ENCODE measurements at places on chromosomes 6 and 20. TPM values are rescaled to one million over a fixed set of nuclear protein-coding genes. Genes with fewer than 3 reads are reported as not detected.

FAM209B gene
- total RNA-seq: not detected

CST4 gene
- total RNA-seq: not detected

C20orf144 gene
- total RNA-seq: not detected

CCDC170 gene
- 4.1 TPM for total RNA-seq

MYBL2 gene
- total RNA-seq: 7.7 TPM

PTCRA gene
- 1.8 TPM for total RNA-seq

PRKN gene
- total RNA-seq: 7.0 TPM

ABHD16B gene
- not detected for total RNA-seq

AVP gene
- total RNA-seq: not detected

PTGIS gene
- 27.7 TPM for total RNA-seq

TBXT gene
- not detected for total RNA-seq

HDAC2 gene
- 109 TPM for total RNA-seq

GRCh38 chr6:73497915-73498314, 22.9 kb downstream of the EEF1A1 start:
- DNase-seq: no peak

DNA sequence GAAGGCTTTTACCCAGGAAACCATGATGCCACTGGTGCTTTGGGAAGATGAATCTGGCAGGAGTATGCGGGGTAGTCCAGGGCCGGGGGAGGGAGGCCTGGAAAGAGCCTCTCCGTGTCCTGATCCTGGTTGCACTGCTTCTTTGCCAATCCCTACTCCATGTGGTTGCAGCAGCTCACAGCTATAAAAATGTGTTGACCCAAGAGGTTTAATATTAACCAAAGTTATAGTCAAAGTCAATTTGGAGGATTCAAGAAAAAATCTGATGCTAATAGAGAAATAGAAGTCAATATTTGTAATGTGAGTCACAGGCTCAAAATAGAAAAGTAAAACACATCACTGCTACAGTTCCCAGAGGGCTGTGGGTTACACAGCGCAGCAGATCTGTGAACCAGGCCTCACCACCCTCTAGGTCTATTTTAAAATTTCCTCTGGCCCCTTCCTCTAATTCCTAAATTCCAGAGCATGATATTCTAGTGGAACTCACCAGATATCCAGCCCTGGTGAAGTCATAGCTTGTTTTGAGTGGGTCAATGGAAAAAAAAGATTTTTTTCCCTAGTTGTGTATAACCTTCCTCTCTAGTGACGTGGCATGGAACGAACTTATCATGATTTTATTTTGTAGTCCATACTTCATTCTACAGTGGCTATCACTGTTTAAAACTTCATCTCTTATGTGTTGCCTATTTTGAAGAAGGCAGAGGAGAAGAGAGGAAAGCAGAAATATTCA, 63.2 kb upstream of the BMP2 start:
- no peak for DNase-seq

DNA sequence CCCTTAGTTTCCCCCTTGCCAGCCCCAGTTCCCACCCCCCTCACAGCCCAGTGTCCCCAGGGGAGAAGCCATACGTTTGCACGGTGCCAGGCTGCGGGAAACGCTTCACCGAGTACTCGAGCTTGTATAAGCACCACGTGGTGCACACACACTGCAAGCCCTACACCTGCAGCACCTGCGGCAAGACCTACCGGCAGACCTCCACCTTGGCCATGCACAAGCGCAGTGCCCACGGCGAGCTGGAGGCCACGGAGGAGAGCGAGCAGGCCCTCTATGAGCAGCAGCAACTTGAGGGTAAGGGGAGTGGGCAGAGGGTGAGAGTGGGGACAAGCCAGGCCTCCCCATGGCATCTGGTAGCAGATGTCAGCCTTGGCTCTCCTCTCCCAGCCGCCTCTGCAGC, 5.1 kb upstream of the DEF6 start:
- DNase-seq: no peak

GRCh38 chr20:16027686-16028085, 545.6 kb downstream of the KIF16B start:
- no peak for DNase-seq

GRCh38 chr20:22795871-22796270, 211.5 kb upstream of the FOXA2 start:
- peak; percentile 80 for DNase-seq

DNA sequence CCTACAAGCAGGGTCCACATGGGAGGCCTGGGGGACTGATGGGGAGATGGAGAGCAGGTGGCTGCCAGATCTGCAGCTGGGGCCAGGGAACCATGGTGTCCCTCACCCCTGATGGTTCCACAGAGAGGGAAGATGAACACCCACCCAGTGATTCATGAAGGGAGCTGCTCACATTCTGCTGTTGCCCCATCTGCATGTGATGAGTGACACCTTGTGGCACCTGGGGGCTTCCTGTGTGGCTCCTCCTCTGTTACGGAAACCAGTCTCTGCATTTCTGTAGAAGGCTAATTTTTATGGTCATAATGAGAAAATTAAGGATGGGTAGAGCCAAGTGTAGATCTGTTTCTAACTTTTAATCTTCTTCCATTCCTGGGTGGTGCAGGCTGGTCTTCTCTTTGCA, 217.1 kb downstream of the SMOC2 start:
- no peak for DNase-seq

DNA sequence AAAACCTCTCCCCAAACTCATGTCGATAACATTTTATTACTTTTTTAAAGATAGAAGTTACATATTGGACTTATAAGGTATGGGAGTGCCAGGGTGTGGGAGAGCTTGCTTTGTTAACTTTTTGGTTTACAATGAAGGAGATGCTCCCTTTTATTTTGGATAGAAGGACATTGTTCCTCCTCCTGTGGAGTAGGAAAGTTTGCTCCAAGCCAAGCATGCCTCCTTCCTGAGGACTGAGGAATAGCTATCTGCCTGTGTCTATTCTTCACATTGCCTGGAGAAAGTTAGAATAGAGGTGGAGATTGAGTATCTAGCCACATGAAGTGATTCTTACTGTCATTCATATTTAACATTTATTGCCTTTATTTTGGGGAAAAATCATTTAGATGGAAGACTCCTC, 71.9 kb downstream of the EYA4 start:
- DNase-seq: no peak

GRCh38 chr20:32126919-32127318, 17.4 kb downstream of the TM9SF4 start:
- DNase-seq: no peak

- DNase-seq: no peak
Measured at GRCh38 chr6:162999575-163000285, 272.0 kb downstream of the PACRG start.

GRCh38 chr6:143233554-143234285, 173.0 kb downstream of the AIG1 start:
- peak; percentile 32 for DNase-seq

DNA sequence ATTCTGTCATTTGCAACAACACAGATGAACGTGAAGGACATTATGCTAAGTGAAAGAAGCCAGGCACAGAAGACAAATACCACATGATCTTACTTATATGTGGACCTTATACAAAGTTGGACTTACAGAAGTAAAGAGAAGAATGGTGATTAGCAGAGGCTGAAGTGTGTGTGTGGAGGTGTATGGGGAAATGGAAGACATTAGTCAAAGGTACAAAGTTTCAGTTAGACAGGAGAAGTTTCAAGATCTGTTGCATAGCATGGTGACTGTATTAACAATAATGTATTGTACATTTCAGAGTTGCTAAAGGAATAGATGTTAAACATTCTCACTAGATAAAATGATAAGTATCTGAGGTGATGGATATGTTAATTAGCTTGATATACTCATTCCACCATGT, 348.3 kb upstream of the PRND start:
- no peak for DNase-seq

DNA sequence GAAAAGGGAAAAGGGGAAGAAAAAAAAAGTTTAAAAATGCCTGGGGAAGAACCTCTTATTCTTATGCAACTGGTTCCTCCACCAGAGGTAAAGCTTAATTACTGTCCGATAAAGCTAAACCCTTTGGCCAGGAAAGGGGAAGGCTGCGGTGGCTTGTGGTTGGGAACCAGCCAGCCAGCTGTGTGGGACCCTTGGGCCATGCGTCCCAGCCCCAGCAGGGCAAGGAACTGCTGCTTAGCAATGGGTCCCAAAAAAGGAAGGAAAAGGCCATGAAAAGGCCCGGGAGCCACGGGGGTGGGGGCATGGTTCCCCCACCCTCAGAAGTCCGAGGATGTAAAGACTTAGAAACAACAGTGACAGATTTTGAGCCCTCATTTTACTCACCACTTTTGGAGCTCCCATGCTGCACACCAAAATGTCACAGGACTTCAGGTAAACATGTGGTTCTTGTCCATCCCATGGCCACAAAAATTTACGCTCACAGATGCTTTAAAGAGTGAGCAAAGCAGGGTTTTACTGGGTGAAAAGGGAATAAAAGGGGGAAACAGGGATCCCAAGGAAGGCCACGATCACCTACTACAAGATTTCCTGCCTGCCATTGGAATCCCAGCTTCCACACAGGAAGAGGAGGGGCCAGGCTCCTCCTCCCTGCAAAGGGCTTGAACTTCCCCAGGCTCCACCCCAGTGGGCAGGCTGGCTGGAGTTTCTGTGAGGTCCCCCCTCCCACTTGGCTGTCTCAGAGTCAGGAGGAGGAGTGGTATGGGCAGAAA, 1234.7 kb upstream of the GJE1 start:
- DNase-seq: no peak

GRCh38 chr6:13494137-13494536, 6.7 kb upstream of the GFOD1 start:
- DNase-seq: no peak

GRCh38 chr6:96014846-96015517, 792 bp upstream of the FUT9 start:
- DNase-seq: no peak

GRCh38 chr6:106692112-106692818, 62.9 kb downstream of the QRSL1 start:
- peak; percentile 64 for DNase-seq

GRCh38 chr20:9392892-9393857, 121.2 kb upstream of the LAMP5 start:
- DNase-seq: peak; percentile 85

DNA sequence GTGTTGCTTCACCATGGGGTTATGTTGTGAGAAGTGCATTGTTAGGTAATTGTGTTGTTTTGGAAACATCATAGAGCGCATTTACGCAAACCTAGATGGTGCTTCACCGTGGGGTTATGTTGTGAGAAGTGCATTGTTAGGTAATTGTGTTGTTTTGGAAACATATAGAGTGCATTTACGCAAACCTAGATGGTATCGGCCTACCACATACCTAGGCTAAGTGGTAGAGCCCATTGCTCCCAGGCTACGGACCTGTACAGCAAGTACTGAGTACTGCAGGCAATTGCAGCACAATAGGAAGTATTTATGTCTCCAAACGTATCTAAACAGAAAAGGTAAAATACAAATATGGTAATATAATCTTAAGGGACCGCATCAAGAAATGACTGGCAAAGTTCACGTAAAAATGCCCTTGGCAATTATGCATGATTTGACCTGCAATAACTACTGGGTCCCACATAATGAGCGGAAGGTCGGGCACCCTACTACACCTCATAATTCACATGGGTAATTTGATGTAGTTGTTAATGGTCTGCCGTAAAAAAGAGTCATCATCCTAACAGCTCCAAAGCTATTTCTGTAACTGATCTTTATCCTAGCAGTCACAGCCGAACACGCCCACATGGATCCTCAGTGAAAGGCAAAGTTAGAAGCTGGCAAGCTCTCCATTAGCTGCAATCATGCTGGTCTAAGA, 76.0 kb downstream of the RSPH3 start:
- no peak for DNase-seq

GRCh38 chr20:57660922-57661745, 40.9 kb upstream of the ZBP1 start:
- DNase-seq: peak; percentile 69

DNA sequence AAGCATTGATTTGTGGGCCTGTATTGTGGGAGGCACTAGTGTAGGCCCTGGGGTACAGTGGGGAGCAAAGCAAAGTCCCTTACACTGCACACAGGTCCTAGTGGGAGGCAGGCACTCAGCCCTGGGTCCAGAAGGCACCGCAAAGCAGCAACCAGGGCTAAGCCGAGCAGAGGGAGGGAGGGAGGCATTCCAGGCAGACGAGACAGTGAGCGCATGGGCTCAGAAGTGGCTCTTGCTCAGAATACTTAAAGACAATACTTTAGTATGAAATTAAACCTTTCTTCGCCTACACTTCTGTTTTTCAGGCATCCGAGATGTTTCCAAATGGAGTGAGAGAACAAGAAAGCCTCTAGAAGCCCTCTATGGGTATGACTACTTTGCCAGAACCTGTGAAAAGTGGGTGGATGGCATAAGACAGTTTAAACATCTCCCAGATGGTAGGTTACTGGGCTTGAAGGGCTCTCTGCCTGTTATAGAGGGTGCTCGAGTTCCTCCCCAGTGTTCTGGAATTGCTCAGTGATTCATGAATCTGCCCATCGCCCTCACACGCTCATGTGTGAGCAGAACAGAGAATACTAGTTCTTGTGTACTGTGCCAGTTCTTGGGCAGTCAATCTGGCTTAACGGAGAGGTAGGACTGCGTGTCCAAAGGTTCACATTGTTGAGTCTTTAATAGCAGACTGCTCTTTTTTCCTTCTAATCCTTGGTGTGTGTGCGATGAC, 18.7 kb downstream of the BPHL start:
- no peak for DNase-seq

GRCh38 chr6:14873781-14874441, 372.0 kb upstream of the JARID2 start:
- DNase-seq: no peak

- DNase-seq: no peak
Measured at GRCh38 chr6:86782328-86782727, 155.0 kb upstream of the HTR1E start.

GRCh38 chr20:58921564-58921963, 59.5 kb upstream of the NELFCD start:
- no peak for DNase-seq

- DNase-seq: no peak
Measured at GRCh38 chr6:131080084-131080483, 17.0 kb upstream of the EPB41L2 start.

GRCh38 chr6:89842228-89842627, 12.5 kb downstream of the CASP8AP2 start:
- no peak for DNase-seq

- no peak for DNase-seq
Measured at GRCh38 chr20:62688855-62689460, 19.7 kb upstream of the NTSR1 start.

- no peak for DNase-seq
Measured at GRCh38 chr6:132907231-132907630, 92.9 kb downstream of the RPS12 start.

DNA sequence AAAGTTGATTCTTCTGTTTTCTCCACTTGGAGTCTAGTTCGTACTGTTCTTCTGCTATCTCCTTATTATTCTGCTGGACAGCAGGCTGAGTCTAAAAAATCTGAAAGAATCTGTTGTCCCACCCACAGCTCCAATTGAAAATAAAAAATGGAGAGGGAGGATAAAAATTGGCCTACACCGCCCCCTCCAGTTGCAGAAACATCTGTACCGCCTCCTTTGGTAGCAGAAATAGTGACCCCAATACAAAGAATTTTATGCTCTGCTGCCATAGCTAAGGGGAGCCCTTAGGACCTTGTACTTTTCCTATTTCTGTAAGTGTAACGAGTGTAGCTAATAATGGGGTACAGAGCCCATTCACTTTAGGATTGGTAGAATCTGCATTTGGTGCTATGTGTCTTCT, 4.9 kb upstream of the FKBP1A start:
- DNase-seq: no peak

All from tongue (tissue), 3 donors.